ENCODE measurements at places on chromosomes 2 and 18.

DNA sequence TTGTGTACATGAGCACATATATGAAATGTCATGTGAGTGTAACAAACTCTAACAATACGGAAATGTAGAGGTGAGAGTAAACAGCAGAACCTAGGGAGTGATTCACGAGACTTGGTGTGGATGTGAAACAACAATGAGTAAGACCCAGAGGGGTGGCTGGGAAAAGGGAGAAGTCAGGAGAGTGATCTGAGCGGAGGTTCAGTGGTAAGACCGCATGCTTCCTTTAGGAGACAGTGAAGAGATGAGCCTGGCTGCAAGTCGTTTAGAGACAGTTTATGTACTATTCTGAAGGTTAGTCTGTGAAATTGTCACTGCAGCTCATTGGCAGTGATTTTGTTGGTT lies 150.6 kb downstream of the PRPF40A start:
- DNase-seq = no peak

- DNase-seq = no peak
Measured at GRCh38 chr2:224646242-224646846, 61.2 kb upstream of the CUL3 start.

GRCh38 chr2:144230448-144231085 lies 289.4 kb downstream of the ZEB2 start:
- DNase-seq = no peak

DNA sequence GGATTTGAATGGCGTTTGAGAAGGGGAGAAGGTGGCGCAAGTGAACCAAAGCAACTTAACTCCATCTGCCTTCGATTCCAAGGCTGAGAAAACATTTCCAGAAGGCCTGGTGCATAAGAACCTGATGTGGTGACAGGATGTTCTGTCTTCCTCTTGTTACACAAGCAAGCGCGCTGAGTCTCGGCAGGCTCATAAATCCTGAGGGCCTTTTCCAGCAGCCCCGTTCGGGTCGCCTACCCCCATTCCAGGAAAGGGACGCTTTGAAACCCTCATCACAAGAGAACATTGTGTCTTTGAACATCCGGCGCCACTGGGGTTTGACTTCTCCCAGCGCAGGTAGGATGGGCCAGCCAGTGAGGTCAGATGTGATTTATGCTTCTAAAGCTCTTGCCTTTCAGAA lies 403.5 kb downstream of the SETBP1 start:
- peak; percentile 77 for DNase-seq

GRCh38 chr2:239288237-239288636 lies 112.6 kb downstream of the HDAC4 start:
- no peak for DNase-seq

DNA sequence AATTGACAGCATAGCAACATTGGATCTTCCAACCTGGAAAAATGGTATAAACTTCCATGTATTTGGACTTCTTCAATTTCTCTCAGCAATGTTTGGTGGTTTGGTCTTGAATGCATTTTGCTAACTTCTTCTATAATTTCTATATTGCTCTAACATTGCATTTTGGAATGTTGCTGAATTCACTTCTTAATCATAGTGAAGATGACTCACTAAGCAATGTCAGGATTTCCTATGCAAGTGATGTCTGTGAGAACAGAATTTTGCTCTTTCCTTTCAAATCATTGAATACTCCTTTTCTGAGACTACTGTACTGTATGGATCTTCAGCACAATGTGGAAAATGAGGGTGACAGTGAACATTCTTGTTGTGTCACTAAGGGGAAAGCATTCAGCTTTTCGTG lies 28.9 kb upstream of the CDH19 start:
- no peak for DNase-seq

DNA sequence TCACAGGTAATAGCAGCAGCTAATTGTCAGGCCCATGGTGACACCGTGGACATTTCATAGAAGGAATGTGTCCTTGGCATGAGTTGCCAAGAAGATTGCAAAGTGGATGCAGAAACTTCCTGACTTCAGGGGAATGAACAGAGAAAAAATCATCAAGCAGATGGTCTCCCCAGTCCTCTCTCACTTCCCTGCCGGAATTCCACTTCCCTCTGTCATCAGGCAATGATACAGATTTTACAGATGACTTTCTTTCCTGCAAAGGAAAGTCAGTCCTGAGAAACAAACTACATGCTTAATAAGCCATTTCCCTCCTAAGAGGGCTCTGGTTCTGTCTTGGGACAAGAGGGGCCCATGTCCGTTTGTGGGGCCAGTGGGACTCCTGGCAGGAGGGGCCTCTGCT lies 45.7 kb downstream of the KCNF1 start:
- DNase-seq = no peak

- no peak for DNase-seq
Measured at GRCh38 chr2:35343135-35343534, 1012.4 kb upstream of the CRIM1 start.

Data from sigmoid colon (tissue), 7 donors.